Stimulated activated CD4-positive, alpha-beta T cell treated with anti-CD3 and anti-CD28 coated beads, Interleukin-15, amount 100 ng/mL, for 1 hour (primary cell): ENCODE measurements at places on chromosomes 3 and 15.

GRCh38 chr15:57591237-57591821 lies 375 bp upstream of the MYZAP start:
- no peak for DNase-seq

- DNase-seq = no peak
Observed at GRCh38 chr3:175105066-175105465, 245.9 kb downstream of the NAALADL2 start.

DNA sequence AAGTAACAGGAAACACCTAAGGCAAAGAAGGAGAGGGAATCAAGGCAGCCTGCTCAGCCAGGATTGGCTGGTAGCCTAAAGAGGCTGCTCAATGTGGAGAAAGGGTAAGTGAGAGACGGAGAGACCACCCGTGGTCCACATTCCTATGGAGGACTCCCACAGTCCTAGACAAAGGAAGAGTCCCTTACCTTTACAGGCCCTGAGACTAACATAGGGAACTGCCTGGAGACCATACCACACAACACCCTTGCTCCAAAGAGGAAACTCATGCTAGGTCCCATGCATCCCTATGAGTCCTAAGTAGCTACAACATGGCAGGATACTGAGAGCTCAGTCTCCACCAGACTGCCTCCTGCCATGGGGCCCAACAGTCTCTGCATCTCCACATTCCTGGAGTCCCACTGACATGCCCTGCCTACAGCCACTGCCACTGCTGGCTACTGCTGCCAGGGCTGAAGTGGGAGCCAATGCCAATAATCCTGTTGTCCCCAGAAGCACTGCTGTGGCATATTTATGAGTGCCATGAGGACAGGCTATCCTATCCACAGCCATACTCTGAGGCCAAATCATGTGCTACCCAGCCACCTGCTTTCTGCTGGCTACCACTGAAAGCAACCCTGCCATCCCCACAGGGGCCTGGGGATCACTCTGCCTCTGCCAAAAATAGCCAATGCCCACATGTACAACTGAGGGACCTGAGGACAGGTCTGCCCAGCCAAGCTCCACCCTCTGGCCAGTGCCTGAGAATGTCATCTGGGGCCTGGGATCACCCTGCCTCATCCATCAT lies 45.0 kb downstream of the COPS2 start:
- DNase-seq = no peak

- DNase-seq = no peak
Observed at GRCh38 chr3:39448506-39449233, 18.8 kb upstream of the MOBP start.

DNA sequence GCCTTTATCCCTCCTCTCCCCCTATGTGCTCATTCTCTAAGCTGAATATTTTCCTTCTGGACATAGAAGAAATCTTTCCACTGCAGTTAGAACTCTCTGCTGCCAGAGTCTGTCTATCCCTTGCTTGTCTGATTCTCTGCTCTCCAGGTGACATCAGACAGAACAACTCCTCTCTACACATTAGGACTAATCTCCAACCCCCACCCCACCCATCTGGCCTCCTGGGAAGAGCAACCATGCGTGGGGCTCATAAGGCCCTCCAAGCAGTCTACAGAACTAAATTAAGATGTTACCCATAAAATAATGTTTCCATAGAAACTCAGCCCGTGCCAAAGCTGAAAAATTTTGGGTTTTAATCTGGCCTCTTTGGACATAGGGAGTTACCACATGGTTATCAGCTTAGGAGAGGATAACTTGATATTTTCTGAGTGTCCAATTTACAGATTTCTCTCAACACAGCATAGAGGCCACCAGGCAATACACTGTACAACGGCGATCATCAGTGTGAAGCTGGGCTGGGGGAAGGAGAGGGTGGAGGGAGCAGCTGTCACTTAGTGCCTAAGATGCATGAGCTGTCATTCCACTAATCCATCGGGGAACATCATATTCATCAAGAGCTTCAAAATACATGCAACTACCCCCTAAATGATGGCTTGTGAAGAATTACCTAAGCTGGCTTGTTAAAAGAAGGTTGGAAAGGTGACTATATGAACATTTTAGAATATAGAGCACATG lies 199.4 kb downstream of the CLSTN2 start:
- no peak for DNase-seq

GRCh38 chr3:115663414-115663813 lies 40.1 kb downstream of the GAP43 start:
- DNase-seq = no peak

- DNase-seq = no peak
Observed at GRCh38 chr3:129231331-129232119, 17.9 kb upstream of the COPG1 start.

GRCh38 chr15:74173380-74174218 lies at the start of gene ISLR:
Gene ISLR (plus strand): TSS chr15:74173710. CDS start chr15:74174859, 1,149 bp downstream.
- DNase-seq = no peak

DNA sequence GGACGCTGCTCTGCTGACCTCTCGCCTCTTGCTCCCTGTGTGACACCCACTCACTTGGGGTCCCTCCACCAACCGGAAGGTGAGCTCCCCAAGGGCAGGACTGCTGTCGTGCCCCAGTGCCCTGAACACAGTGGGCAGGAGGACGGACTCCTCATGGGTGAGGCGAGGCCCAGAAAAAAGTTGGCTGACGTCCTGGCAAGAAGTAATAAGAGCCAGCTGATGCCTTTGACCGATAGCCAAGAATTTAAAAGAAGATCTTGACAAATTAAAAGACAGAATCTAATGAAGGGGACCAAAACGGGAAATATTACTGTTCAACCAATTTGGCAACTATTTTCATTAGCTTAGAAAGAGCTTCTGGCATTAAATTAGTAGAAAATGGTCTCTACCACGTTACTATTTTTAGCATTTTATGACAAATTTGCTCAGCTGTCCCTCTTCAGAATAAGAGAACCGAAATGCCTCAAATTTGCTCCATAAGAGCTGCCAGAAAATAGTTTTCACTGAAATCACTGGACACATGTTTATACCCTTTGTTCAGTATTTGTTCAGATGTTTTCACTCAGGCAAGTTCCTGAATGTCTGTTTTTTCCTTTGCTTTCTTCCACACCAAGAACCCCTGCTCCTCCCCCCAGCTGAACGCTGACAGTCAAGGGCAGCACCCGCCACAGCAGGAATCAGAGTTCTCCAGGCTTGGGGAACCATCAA lies 60.5 kb downstream of the XXYLT1 start:
- DNase-seq = no peak

- no peak for DNase-seq
Observed at GRCh38 chr3:191314109-191314728, 15.0 kb upstream of the CCDC50 start.

DNA sequence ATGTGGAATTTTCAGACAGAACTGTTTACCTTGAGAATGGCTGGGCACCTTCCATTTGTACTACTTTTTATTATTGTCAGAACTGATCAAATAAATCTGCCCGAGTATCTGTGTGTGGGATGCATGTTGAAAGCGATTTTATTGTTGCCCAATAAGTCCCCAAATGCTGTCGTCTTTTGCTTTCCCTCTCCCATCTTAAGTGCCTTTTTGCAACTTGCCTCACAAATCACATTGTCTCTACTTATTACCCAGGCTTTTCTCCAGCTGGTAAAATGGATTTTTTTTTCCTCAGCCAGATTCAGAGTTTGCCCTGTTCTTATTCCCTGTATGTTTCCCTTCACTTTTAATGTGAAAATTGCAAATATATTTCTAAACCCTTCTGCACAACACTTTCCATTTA lies 163.1 kb downstream of the CNTN4 start:
- DNase-seq = no peak
